Aorta (tissue), 5 donors: ENCODE measurements at places on chromosomes 6 and 20. TPM values are rescaled to one million over a fixed set of nuclear protein-coding genes. Genes with fewer than 3 reads are reported as not detected.

OXT gene
- total RNA-seq = not detected

SALL4 gene
- total RNA-seq = 0.12 TPM

BPIFB1 gene
- total RNA-seq = not detected

SYNDIG1 gene
- total RNA-seq = 6.2 TPM

DSP gene
- 6.3 TPM for total RNA-seq

- H3K36me3 ChIP-seq = no peaks in the 10 kb centered on the region
- H3K27ac ChIP-seq = no peak overlapping the region
- no peaks in the 10 kb centered on the region for H3K27me3 ChIP-seq
These were observed 23.8 kb downstream of the TMEM14B start for GRCh38 chr6:10771371-10771894.

DNA sequence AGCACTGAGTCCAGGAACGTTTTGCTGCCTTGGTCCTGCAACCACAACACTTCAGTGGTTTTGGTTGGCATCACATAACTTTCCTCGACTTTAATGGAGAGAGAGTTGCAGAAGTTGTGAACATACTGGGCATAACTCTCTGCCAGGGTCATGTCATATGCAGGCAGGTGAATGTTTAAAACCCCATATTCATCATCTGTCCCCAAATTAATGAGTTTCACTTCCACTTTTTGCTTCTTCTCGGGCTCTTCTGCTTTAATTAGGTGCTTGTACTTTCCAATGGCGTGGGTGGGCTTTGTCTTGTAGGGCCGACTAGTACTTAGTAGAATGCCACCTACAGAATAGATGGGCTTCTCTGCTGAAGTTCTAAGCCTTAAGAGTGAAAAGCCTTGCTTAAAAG is 45.2 kb upstream of the TFAP2A start:
- no peak for DNase-seq
- no peaks in the 10 kb centered on the region for H3K27me3 ChIP-seq
- no peak overlapping the region for H3K4me3 ChIP-seq
- H3K27ac ChIP-seq = no peak overlapping the region
- no peaks in the 10 kb centered on the region for H3K36me3 ChIP-seq

- H3K27me3 ChIP-seq = no peaks in the 10 kb centered on the region
- H3K4me1 ChIP-seq = no peaks in the 10 kb centered on the region
- no peak for DNase-seq
- H3K36me3 ChIP-seq = peaks cover 4% of the 10 kb centered on the region
- no peak overlapping the region for H3K4me3 ChIP-seq
These were observed 119.9 kb downstream of the INSM1 start for GRCh38 chr20:20487811-20488210.

GRCh38 chr6:47781732-47782131 is at the start of gene OPN5:
OPN5 (plus strand) TSS chr6:47782032; CDS start chr6:47782067, 35 bp downstream.
- no peak for DNase-seq

DNA sequence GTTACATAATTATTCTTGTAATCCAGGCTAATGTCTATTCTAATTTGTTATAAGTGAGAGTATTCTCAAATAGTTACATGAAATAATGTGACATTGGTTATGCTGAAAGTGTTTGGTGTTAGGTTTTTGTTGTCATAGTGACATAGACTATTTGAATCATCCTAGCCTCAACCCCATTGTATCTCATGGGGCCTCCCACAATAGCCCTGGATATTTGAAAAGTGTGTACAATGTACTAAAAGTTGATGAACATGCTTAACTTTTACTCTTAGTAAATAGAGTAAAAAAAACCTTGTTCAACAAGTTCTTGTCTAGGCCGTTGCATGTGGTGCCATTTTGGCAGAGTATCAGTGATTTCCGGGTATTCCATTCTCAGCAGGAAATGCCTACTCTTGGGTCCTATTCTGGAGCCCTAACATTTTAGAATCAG is 83.0 kb downstream of the RTN4IP1 start:
- no peaks in the 10 kb centered on the region for H3K36me3 ChIP-seq
- H3K27me3 ChIP-seq = no peaks in the 10 kb centered on the region
- H3K4me3 ChIP-seq = no peak overlapping the region
- H3K4me1 ChIP-seq = peaks cover 4% of the 10 kb centered on the region
- H3K27ac ChIP-seq = no peak overlapping the region
